ENCODE measurements at places on chromosomes 7 and 10. TPM values are rescaled to one million over a fixed set of nuclear protein-coding genes. Genes with fewer than 3 reads are reported as not detected.

Gene PRSS37
- total RNA-seq, result not detected

Gene SFTPD
- total RNA-seq, result not detected

Gene WNT8B
- total RNA-seq, result not detected

Gene CRYGN
- not detected for total RNA-seq

Gene GHRHR
- total RNA-seq, result not detected

Gene ZNF853
- 0.14 TPM for total RNA-seq

Gene FAM24B
- total RNA-seq, result 14.1 TPM

Gene GRID2IP
- not detected for total RNA-seq

Gene RAB19
- total RNA-seq, result not detected

Gene CDC123
- total RNA-seq, result 153 TPM

Gene TAS2R3
- total RNA-seq, result 1.7 TPM

Gene CYP3A7
- total RNA-seq, result 0.07 TPM

Gene HMX2
- total RNA-seq, result not detected

Gene FBXO24
- 0.27 TPM for total RNA-seq

Gene TNKS2
- total RNA-seq, result 68.8 TPM

Gene ANKRD30A
- not detected for total RNA-seq

Gene PNLIPRP2
- total RNA-seq, result not detected

Gene RPS24
- total RNA-seq, result 2,760 TPM
